ENCODE measurements at places on chromosomes 6 and 20. TPM values are rescaled to one million over a fixed set of nuclear protein-coding genes. Genes with fewer than 3 reads are reported as not detected.

Gene CNR1
- 0.47 TPM for total RNA-seq

Gene OR5V1
- not detected for total RNA-seq

Gene PDCD2
- 55.1 TPM for total RNA-seq

Gene FUT9
- total RNA-seq = not detected

Gene GPLD1
- total RNA-seq = 1.4 TPM

Gene WFDC2
- not detected for total RNA-seq

Gene PRSS16
- total RNA-seq = 1.2 TPM

Gene PRL
- not detected for total RNA-seq

Gene HAO1
- total RNA-seq = not detected

GRCh38 chr20:32752458-32753250, 9.4 kb upstream of the COMMD7 start:
- DNase-seq = no peak

DNA sequence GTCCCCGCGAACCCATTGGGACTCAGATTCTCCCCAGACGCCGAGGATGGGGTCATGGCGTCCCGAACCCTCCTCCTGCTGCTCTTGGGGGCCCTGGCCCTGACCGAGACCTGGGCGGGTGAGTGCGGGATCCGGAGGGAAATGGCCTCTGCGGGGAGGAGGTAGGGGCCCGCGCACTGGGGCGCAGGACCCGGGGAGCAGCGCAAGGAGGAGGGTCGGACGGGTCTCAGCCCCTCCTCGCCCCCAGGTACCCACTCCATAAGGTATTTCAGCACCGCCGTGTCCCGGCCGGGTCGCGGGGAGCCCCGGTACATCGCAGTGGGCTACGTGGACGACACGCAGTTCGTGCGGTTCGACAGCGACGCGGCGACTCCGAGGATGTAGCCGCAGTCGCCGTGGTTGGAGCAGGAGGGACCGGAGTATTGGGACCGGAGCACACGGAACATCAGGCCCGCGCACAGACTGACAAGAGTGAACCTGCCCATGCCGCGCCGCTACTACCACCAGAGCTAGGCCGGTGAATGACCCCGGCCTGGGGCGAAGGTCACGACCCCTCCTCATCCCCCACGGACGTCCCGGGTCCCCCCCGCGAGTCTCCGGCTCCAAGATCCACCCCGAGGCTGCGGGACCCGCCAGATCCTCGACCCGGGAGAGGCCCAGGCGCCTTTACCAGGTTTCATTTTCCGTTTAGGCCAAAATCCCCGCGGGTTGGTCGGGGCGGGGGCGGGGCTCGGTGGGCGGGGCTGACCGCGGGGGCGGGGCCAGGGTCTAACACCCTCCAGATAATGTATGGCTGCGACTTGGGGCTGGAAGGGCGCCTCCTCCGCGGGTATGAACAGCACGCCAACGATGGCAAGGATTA, 15.7 kb upstream of the HLA-A start:
- peak; percentile 84 for DNase-seq

DNA sequence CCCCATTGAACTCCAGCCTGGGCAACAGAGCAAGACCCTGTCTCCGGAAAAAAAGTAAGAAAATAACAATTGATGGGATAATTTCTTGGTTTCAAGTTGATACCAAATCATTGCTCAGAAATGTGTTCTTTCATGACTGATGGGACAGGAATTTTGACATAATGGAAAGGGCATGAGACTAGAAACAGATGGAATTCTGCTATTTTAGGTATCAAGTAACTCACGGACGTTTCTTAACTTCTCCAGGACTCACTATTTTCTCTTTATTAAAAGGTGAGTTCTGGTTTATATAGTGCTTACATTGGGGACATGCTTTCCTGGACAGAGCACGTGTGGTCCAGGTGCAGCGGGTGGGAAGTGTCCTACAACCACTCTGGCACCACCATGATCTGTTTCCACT, 6.0 kb upstream of the DSP start:
- no peak for DNase-seq

- DNase-seq = no peak
Measured at GRCh38 chr6:76166297-76166696, 93.8 kb upstream of the IMPG1 start.

- no peak for DNase-seq
Measured at GRCh38 chr20:4876731-4877130, 124.6 kb downstream of the SLC23A2 start.

DNA sequence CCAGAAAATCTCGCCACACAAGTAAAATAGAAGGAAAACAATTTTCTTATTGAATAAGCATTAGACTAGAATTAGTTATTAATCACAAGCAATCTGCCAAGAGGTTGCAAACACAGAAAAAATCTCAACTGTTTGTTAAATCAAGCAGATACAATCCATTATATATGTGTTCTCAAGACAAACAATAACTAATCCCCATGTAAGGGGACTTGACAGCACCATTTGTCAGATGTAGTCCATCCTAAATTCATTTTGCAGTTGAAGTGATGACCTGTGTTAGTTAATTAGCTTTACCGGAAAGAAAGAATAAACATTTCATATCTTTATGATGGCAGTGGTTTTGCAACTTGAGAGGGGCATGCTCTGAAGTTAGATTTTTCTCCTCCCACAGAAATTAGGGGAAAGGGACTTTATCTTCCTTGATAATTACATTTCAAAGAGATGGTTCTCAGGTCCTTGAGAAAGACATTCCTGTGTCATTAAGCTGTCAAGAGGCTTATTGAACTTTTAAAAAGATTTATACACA, 1588.0 kb downstream of the GRIK2 start:
- DNase-seq = no peak

- no peak for DNase-seq
Measured at GRCh38 chr6:18209539-18210197, 54.4 kb downstream of the KDM1B start.

DNA sequence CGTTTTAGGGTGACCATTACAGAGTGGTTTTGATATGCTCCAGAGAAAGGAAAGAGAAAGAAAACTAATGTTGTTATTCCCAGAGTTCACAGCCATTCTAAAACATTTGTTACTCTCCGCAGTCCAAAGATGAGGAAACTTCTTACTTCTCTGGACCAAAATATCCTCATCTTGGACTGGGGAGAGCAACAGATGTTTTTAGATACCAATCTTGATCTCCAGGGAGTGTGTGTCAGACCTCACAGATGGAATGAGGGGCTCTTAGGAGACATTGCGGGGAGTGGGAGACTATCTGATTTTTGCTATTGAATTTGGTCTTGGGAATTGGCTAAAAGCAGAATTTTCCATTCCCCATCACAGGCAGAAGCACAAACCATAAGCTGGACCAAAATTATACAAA, 110.8 kb downstream of the TNFAIP3 start:
- no peak for DNase-seq

- DNase-seq = no peak
Measured at GRCh38 chr6:20186981-20187380, 25.3 kb downstream of the MBOAT1 start.

GRCh38 chr6:148431413-148431812, 88.8 kb downstream of the SASH1 start:
- no peak for DNase-seq

All from T-cell (primary cell).